ENCODE measurements at places on chromosomes 1 and 21.

DNA sequence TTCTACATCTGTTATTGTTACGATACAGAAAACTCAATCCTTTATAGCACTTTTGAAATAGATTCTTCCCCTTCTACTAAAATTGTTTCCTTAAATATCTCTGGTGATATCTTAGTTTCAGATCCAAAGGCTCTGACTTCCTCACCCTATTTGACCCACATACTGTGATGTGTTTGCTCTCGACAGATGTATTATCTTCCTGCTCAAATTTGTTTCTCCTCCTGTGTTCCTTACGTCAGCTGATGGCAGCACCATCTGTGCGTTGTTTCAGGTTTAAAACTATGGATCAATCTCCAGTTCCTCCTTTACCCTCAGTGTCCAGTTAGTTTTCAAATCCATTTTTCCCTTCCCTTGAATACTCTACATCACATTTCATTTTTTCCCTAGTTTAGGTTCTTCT is 274.4 kb downstream of the RYR2 start:
- DNase-seq: no peak

DNA sequence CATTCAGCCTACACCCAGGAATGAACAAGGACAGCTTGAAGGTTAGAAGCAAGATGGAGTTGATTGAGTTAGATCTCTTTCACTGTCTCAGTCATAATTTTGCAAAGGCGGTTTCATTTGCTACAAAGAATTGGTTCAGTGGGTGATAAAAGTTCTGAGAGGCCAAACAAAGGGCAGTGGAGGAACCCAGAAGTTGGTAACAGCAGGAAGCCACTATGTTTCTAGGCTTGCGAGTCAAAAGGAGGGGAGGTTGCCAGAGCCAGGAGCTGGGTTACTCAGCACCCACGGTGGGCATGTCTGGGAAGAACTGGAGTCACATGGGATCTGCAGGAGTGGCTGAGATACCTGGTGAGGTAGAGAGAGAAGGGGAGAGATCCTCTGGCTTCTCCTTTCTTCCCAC is 64.2 kb upstream of the MRPS6 start:
- no peak for DNase-seq

- DNase-seq: no peak
Observed at GRCh38 chr1:201622824-201623223, 83.9 kb downstream of the NAV1 start.

GRCh38 chr1:219801156-219801820 is 127.1 kb downstream of the SLC30A10 start:
- DNase-seq: no peak

DNA sequence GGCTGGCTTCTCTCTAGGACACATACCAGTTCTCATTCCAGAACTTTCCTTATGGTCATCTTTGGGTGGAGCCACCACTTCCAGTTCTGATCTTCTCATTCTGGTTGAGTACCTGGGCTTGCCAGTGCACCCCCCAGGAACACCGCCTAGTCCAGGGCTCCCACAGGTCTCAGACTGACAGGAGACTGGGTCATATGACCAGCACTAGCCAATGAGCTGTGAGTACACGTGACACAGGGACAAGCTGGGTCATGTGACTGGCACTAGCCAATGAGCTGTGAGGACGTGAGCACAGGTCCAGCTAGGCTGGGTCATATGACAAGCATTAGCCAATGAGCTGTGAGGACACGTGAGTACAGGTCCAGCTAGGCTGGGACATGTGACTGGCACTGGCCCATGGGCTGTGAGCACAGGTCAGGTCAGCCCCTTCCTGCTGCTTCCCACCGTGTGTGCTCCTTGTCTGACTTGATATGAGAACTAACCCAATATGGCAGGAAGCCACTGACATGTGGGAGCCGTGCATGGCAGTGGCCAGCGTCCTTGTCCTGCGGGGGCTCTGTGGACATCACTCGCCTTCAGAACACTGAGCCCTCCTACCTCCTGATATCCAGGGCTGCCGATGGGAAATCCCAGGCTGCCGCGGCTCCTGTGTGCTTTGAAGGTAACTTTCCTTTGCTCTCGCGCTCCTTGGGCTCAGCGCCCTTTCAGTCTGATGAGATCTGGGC is 22.7 kb downstream of the KRTAP10-1 start:
- peak; percentile 29 for DNase-seq

GRCh38 chr1:19042675-19043578 is 86.5 kb upstream of the IFFO2 start:
- peak; percentile 5 for DNase-seq

DNA sequence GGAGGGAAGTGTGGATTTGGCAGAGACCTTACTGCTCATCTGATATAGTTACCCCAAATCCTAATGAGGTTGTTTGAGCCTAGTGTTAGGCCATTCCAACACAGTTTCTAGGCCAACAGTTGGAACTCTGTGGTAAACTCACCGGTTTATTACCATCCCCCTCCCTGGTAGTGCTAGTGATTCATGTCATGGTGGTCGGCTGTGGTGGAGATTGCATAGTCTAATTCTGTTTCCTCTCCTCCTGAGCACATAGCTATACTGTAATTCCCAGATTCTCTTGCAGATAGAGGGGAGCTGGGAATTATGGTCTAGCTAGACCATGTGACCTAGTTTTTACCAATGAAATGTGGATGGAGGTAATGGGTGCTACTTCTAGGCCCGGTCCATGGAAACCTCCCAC is 123.7 kb upstream of the KIF26B start:
- no peak for DNase-seq

DNA sequence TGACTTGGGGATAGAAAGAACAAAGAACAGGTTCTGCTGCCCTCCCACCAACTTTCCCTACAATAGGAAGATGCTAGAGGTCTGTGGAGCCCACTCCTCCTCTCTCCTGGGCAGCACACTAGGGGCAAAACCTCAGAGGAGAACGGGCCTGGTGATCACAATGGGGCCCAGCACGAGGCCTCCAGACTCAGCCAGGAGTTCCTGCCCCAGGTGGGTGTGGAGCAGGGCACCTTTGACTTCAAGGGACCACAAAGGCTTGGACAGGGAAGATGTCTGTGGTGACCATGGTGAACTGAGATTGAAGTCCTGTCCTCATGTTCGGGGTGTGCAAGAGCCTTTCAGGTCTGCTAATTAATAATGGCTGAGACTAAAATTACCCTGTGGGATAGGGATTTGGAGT is 88.8 kb downstream of the LAMC2 start:
- DNase-seq: no peak

GRCh38 chr1:180253585-180254495 is 23.8 kb downstream of the LHX4 start:
- no peak for DNase-seq

GRCh38 chr21:44522753-44523204 is 17.2 kb downstream of the KRTAP10-1 start:
- DNase-seq: no peak

DNA sequence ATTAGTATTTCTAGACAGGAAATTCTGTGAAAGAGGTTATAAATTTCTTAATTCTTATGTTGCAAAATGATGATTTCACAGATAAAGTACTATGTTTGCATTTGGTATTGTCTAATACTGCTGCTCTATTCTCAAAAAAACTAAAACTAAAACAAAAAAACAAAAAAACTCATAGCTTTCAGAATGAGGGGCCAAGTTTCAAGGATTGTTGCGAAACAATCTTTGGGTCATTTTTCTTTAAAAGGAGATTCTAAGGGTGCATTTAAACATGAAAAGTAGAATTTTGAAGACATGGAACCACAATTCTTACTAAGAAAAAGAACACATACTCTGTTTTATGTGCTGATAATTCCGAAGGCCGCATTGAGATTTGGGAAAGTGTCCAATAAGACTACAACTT is 645.1 kb downstream of the ADGRL2 start:
- DNase-seq: no peak

DNA sequence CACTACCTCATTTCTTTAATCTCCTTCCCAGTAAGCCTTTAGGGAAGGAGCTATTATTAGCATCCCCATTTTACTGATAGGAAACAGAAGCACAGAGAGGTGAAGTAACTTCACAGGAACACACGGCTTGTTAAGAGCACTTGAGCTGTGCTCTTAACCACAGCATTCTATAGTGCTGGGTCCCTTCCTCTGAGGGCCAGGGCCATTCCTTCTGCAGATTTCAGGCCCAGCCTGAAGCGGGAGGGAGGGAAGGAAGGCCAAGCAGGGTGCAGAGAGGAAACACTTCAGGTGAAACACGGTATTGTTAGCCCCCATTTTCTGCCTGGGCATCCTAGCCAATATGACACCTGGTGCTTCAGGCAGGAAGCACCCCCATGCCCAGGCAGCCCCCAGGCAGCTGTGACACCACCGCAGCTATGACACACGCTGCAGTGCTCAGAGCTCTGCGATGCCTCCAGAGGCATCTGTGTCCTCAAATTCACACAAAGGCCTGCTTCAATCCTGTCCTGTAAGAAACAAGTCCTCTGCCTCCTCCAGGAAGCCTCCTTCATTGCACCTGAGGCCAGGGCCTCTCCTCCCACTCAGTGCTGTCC is 4.5 kb upstream of the EXTL1 start:
- DNase-seq: no peak

DNA sequence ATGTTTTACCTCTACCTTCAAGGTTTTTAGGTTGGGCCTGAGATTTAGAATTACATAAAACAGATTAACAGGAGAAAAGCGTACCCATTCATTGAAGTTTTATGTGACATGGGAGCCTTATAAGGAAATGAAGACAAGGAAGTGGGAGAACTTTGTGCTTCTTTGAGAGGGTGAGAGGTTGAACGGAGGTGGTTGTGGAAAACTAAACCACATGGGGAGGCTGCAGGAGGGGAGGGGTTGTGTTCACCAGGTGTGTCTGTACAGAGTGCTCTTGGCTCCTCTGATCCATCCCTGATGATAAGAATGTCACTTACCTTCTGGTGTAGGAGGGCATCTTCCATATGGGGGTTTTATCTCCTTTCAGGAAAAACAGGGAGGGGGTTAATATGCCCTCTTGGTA is 2.7 kb downstream of the SLX9 start:
- DNase-seq: no peak

GRCh38 chr21:17416139-17416538 is 96.7 kb upstream of the CXADR start:
- DNase-seq: no peak

DNA sequence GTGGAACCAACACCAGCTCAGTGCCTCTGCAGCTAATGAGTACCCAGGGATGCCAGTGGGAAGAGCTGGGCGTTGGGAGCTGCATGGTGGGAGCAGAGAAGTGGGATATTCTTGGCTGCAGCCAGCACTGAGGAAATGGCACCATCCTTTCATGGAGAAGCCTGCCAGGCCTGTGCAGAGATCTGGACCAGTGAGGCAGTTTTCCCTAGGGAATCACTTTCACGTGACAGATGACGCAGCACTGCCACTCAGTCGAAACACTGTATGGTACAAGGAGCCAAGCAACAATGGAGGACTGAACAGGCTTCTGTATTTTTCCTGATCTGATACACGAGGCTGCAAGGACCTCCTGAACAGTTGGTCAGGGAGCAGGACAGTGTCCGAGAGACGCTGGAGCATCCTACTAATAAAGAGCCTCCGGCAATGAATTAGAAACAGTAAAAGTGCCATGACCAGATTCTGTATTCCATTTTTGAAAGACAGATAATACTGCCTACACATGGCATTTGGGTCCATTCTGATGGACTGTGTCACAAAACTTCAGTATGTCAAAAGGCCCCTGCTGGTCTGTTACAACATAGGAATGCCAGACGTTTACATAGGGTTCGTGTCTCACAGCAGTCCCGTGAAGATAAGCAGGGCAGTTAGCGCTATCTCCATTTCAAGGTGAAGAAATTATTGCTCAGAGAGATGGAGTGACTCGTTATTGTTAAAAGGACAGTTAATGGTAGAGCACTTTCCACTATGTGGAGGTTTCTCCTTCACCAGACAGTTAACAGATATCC is 44.0 kb upstream of the LMO4 start:
- DNase-seq: no peak

DNA sequence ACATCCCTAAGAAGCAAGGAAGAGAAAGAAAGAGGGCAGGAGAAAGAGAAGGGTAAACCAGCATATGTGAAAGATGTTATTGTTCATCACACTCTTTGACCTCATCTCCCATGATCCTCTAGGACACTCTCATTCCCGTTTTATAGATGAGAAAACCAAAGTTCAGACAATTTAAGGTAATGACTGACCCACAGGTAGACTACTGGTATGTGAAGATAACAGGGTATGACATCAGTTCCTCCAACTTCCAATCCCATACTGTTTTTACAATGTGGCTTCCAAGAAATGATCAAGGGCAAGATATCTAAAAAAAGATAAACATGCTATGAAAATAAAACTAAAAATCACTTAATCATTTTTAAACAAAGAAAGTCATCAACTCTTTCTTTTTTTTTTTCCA is 95.2 kb upstream of the TNFSF4 start:
- DNase-seq: no peak

DNA sequence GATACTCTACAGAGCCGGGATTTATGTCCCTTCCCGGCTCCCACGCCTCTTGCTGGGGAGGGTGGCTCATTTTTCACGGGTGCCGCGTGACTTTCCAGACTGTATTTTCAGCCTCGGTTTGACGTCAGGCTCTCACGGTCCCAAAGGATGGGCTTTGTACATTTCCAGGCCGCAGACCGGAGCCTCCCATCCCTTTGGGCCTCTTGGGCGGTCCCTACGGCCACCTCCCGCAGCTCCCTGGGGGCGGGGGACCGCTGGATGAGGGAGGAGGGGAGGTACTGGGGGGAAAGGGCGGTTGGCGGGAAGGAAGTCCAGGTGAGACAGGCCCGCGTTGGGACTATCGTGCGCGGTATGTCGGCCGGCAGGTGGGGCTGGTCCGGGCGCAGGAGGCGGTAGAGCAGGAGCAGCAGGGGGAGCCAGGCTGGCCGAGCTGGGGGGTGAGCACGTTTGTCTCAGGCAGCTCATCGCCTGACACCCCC is 17.9 kb downstream of the UBL4B start:
- no peak for DNase-seq

- DNase-seq: no peak
Observed at GRCh38 chr1:233689017-233689747, 75.3 kb downstream of the KCNK1 start.
